ENCODE measurements at places on chromosomes 1 and 21.

GRCh38 chr1:172125812-172126430 is 284.6 kb downstream of the DNM3 start:
- no peak for DNase-seq

DNA sequence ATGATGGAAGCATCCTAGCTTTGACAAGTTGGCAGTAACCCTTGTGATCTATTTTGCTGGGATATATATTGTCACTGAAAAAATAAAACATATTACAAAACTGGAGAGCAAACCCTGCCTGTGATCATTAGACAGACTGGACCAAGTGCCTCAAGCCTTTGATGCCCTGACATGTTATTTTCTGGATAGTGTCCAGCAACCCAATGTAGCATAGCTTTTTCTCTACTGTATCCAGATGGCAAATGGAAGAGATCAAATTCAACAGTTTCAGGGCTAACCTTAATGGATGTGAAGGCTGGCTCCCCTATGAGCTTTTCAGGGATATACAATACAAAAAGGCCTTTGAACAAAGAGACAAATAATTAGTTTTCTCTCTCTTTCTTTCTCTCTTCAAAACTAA is 25.1 kb downstream of the WARS2 start:
- DNase-seq = no peak

DNA sequence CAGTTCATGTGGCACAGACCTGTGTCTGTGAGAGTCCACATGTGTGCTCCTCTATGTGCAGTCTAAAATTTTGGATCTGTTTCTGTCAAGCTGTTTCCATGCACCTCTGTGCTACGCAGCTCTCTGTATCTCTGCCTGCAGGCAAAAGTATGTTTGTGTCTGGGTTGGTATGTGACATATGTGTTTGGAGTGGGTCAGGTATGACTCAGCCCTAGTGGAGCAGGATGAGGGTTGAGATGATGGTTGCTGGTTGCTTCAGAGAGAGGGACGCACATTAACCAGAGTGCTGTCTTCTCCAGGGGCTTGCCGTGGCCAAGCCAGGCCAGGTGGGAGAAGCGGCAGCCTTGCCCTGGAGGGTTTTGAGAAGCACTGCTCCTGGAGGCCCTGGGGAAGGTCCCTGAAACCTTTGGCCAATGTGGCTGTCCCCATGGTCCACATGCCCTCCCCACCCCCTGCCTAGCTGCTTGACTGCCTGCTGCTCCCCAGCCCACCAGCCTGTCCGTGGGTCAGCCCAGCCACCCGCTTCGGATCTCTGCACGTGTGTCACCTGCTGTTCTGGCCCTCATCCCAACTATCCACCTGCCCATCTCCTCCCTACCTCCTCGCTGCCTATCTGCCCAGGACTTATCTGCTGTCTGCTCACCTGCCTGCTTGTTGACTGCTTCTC is 4.1 kb upstream of the EVA1B start:
- DNase-seq = no peak

- DNase-seq = no peak
Measured at GRCh38 chr1:89176971-89177370, 1.2 kb upstream of the GBP7 start.

- no peak for DNase-seq
Measured at GRCh38 chr1:41769068-41769467, 149.7 kb downstream of the HIVEP3 start.

DNA sequence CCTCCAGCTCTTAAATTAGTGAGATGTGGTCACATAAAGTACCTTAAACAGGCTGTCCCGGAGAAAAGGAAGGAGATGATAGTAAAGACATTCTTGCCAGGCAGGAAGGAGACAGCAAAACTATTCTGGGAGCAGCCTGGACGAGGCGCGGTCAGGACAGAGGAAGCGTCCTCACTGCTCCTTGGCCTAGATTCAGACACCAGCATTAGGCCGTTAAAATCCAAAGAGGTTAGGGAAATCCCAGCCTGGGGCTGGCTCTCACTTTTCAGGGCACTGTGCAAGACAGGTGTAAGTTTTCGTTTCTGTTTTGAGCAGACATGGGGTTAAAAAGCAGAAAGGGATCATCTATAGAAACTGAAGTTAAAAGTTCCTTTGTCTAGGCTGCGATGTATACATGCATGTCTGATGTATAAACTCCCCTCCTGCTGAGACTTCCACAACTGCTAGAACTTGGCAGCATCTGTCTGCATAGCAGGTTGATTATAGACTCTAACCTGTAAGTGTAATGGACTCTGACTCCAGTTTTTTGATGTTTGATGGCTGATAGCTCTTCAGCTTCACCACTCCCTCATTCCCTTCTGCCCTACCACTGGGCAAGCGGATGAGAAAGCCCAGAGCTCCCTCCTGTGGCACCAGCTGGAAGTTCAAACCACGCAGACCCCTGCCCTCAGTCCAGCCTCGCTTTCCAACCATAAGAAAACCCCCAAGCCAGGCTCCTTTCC is 21.5 kb downstream of the STPG1 start:
- peak; percentile 39 for DNase-seq

- DNase-seq = no peak
Measured at GRCh38 chr1:175733722-175734121, 9.7 kb downstream of the TNR start.

- no peak for DNase-seq
Measured at GRCh38 chr1:237187842-237188241, 145.9 kb downstream of the RYR2 start.

- no peak for DNase-seq
Measured at GRCh38 chr1:15622712-15623373, 5.6 kb downstream of the DDI2 start.

GRCh38 chr1:47847763-47848162 is 149.4 kb downstream of the TRABD2B start:
- DNase-seq = no peak

DNA sequence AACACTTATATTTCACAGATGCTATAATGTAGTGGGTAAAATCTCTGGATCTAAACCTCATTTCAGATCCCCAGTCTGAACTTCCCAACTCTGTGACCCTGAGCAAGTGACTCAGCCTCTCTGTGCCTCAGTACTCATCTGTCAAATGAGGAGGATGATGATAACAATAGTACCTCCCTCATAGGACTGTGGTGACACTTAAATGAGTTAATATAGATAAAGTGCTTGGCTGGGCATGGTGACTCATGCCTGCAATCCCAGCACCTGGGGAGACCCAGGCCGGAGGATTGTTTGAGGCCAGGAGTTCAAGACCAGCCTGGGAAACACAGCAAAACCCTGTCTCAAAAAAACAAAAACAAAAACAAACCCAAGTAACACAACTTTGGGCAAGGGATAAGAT is 4.7 kb upstream of the ECE1 start:
- no peak for DNase-seq

DNA sequence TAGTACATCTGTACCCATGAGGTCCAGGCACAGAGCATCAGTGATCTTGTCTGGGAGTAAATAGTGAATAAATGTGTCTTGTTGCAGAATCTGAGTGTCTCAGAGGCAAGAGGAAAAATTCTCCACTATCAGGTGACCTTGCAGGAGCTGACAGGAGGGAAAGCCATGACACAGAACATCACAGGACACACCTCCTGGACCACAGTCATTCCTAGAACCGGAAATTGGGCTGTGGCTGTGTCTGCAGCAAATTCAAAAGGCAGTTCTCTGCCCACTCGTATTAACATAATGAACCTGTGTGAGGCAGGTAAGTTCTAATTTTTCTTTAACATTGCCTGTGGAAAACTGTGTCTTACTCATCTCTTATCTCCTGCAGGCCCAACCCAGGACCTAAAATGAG is 43.1 kb downstream of the IL12RB2 start:
- no peak for DNase-seq

DNA sequence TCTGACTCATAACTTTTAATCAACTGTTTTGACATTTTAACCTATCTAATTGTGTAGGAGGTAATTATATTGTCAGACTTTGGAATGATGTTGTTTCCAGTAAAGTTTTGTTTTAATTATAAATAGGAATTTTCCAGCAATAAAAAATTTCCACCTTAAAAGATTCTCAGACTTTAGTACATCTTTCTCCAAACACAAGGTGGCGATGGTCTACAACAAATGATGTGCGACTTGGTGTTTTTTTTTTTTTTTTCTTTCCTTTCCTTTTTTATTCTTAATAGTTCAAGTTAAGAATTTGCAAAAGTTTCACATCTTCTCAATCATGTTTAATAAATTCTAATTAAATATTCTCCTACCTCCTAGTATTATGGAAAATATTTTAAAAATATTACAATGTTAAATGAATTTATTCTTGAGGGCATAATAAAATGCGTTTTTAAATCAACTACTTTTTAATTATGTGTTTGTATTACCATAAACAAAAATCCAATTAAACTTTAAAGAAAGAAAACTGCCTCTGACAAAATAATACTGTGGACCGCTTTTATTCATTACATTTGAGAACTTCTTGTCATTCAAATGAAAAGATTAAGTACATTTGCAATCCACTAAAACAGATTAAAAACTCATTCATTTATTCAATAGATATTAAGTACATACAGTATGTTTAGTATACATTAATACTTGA is 4.4 kb upstream of the ADAMTS1 start:
- no peak for DNase-seq

- DNase-seq = no peak
Measured at GRCh38 chr21:43645136-43645891, 14.0 kb downstream of the HSF2BP start.

- peak; percentile 62 for DNase-seq
Measured at GRCh38 chr1:215710036-215710898, 143.2 kb downstream of the KCTD3 start.

GRCh38 chr1:59143811-59144210 is 153.1 kb upstream of the FGGY start:
- no peak for DNase-seq
